ENCODE measurements at places on chromosomes 6 and 20.

- no peak for DNase-seq
Measured at GRCh38 chr6:3349388-3350251, 90.9 kb downstream of the PSMG4 start.

GRCh38 chr20:44835661-44836221, 25.4 kb upstream of the RIMS4 start:
- DNase-seq, result no peak

- peak; percentile 5 for DNase-seq
Measured at GRCh38 chr6:153511896-153512496, 380.9 kb upstream of the RGS17 start.

DNA sequence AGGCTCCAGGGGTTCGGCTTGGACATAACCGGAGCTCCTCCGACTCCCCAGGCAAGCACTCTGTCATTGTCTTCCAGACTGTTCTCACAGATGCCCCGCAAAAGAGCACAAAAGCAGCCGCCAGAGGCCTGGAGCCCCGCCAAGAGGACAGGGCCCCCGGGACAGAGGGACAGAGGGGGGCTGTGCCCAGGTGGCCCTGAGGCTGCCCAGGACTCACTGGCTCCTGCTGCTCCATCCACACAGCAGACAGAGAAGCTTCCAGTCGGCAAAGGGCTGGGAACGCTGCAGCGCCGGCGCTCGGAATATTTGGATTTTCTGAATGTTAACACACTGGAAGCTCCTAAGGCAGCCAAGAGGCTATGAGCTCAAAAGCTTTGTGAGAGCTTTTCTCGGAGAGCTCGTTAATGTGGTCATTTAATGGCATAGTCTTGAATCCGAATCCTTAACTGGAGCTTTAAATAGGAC, 68.0 kb upstream of the QKI start:
- DNase-seq, result no peak

- DNase-seq, result no peak
Measured at GRCh38 chr6:96786336-96786735, 50.9 kb downstream of the GPR63 start.

GRCh38 chr6:41551086-41551700, 5.0 kb downstream of the FOXP4 start:
- no peak for DNase-seq

- DNase-seq, result peak; percentile 19
Measured at GRCh38 chr6:43478008-43478372, 620 bp downstream of the TJAP1 start.

GRCh38 chr20:56867128-56867527, 238.0 kb downstream of the TFAP2C start:
- DNase-seq, result no peak

DNA sequence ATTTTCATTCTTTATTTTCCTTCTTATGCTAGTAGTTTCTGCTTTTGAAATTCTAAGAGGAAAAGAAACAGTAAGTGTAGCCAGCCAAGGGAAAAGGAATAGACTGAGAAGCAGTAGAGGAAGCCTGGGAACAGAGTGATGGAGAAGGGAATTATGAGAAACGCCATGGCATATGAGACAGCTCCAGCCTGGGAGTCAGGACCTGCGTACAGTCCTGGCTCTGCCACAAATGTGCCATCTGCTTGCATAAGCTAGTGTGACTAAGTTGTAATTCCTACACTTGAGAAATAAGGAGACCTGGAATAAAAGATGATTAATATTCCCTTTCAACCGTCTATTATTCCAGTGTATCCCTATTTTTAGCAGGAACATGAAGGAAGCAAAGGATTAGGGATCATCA, 47.5 kb downstream of the OSTM1 start:
- DNase-seq, result no peak

GRCh38 chr6:45763281-45763680, 252.4 kb downstream of the CLIC5 start:
- DNase-seq, result no peak

- DNase-seq, result no peak
Measured at GRCh38 chr6:34516391-34517324, 39.5 kb downstream of the SPDEF start.

GRCh38 chr6:122788663-122789181, 336 bp upstream of the SMPDL3A start:
- DNase-seq, result no peak

Measured in activated CD4-positive, alpha-beta T cell treated with anti-CD3 and anti-CD28 coated beads for 36 hours (primary cell).